ENCODE measurements at places on chromosomes 7 and 10.

- no peak for DNase-seq
Measured at GRCh38 chr7:137760111-137760510, 86.7 kb downstream of the DGKI start.

GRCh38 chr10:26372513-26373354 is 65.4 kb upstream of the APBB1IP start:
- no peak for DNase-seq

DNA sequence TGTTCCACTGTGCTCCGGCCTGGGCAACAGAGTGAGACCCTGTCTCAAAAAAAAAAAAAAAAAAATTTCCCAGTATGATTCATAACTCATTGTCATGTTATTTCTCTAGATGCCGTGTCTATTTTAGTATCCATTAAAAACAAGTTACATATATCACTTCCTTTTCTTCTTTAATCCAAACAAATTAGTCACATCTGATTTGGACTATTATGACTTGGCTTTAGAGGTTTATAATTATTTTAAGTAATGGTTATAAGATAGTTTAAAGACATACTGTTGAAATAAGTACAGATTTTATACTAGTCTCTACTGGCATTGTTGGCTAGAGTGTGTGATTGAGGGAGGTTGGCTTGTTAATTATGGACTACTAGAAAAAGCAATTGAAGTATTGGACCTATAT is 53.3 kb downstream of the ZMYND11 start:
- no peak for DNase-seq

DNA sequence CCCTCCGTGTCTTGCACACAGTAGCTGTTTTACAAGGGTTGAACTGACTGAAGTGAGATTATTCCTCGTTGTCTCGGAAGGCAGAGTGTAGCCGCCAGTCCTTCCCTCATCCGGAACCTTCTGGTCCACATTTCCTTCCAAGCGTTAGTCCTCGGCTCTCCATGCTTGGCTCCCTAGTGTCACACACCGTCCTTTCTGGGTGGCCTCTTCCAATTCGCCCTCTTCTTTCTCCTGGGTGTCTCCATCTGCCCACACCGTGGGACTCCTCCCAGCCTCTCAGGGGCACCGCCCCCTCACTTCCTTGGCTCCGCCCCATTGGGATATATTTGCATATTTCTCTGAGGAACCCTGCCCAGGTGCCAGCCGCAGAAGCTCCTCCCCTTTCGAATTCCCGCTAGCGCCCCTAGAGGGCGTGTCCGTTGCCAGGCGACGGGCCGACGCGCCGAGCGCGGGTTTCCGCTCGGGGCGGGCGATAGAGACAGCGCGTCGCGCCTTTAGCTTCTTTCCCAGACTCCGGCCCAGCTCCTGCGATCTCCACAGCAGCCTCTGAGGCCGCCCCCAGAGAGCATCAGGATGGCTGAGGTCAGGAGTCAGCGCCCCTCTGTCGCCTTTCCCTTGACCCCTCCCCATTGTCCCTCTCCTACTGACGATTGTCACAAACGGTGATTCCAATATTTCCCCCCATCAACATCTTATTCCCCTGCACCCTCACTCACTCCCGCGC is at the start of gene CFAP58:
Gene CFAP58, plus strand, starts transcription at position 509 of the 724 bp plus-strand sequence. Its CDS starts 65 bp downstream, at position 574.
- peak; percentile 59 for DNase-seq

- DNase-seq, result no peak
Measured at GRCh38 chr7:142720986-142721385, 28.3 kb upstream of the PRSS1 start.

DNA sequence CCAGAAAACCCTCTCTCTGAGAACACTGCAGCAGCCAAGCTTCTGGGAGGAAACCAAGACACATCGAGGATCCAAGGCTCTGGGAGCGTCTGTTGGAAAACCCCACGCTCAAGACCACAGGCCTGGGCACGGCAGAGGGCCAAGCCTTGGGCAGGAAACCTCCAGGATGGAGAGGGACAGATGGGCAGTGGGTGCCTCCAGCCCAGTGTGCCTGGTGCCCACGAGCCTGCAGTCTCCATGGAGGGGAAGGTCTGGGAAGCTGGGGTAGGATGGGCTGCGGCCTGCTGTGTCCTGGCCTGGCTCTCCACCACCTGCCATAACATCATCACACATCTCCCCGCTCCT is 96.1 kb downstream of the FAM53B start:
- DNase-seq, result no peak

- no peak for DNase-seq
Measured at GRCh38 chr10:89283025-89283935, 18.6 kb upstream of the IFIT2 start.

- no peak for DNase-seq
Measured at GRCh38 chr7:128389085-128389617, 20.6 kb downstream of the IMPDH1 start.

GRCh38 chr10:102713539-102713813 is 721 bp downstream of the ARL3 start:
- DNase-seq, result peak; percentile 48

DNA sequence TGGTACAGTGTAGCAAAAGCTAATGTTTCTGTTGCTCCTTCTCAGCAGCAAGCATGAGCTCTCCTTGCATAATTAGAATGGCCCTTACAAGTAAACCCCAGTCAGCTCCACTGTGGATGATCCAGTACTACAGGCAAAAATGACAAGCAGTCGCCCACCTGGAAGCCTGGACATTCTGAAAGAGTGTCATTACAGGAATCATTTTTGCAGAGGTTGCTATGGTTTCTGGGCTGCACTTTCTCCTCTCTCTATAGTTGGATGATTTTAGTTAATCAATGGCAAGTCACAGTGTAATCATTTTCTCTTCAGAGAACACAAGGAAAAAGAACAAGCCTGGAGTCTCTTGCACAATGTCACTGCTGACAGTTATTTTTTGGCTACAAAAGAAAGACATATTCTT is 102.9 kb upstream of the MYO3A start:
- DNase-seq, result no peak

- no peak for DNase-seq
Measured at GRCh38 chr10:120421250-120421649, 35.8 kb upstream of the PLPP4 start.

- no peak for DNase-seq
Measured at GRCh38 chr7:979151-979550, 3.8 kb upstream of the COX19 start.

DNA sequence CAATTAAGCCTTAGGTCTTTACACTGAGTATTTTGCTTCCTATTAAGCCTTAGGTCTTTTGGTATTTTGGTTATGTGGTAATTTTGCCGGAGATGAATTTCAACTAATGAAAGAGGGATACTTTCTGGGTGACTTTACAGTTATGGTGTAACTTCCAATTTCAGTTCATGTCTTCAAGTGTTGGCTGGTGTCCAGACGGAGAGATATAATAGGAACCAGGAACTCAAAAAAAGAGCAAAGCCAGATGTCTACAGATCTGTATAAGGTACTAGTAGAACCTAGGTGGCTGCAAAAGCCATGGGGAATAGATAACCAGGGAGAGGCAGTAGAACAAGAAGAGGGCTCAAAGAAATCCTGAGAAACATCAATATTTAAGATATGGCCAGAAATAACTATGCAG is 12.3 kb downstream of the ERCC6 start:
- no peak for DNase-seq

DNA sequence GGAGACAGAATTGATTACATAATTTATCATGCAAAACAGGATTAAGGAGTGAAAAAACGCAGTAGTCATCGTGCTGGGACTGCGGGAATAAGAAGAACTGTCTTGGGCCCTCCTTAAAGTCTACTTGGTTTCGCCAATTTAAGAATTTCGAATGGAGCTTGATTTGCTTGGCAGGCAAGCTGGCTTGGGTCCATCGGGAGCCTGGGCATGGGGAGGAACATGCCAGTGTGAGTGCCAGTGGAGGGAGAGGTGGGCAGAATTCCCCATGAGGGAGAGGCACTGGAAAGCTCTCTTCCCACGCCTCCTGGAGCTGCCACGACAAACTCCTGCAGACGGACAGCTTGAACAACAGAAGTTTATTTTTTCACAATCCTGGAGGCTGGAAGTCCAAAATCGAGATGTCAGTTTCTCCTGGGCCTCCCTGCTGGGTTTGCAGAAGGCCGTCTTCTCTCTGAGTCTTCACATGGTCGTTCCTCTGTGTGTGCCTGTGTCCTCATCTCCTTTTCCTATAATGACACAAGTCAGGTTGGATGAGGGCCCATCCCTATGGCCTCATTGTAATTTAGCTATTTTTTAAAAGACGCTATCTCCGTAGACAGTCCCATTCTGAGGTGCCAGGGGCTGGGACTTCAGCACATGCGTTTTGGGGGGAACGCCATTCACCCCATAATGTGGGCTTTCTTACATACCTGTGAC is 528.7 kb upstream of the DPP6 start:
- no peak for DNase-seq

DNA sequence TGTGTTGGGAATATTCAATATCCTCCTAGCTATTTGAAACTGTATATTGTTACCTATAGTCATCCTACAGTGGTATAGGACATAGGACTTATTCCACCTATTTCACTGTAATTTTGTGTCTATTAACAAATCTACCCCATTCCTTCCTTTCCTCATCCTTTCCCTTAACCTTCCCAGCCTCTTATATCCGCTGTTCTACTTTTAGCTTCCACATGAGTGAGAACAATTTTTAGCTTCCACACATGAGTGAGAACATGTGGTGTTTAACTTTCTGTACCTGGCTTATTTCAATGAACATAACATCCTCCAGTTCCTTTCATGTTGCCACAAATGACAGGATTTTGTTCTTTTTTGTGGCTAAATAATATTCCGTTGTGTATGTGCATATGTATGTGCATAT is 95.9 kb upstream of the FGL2 start:
- DNase-seq, result no peak

GRCh38 chr10:65342245-65342644 is 1583.6 kb upstream of the LRRTM3 start:
- no peak for DNase-seq

- DNase-seq, result no peak
Measured at GRCh38 chr7:83267141-83267631, 104.5 kb upstream of the PCLO start.

DNA sequence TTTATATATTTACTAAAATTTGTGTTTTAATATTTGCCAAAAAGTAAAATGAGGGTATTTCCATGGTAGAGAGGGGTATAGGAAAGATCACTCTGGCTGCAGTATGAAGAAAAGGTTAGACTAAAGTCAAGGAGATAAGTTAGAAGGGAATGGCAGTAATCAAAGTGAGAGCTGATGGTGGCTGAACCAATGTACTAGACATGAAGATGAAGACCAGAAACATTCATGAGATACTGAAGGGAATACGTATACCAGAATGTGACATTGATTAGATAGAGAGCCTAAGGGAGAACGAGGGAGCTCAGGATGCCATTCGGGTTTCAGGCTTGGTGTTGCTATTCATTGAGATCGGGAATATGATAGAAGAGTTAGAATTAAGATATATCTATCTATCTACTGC is 7.8 kb downstream of the ZNF713 start:
- no peak for DNase-seq

DNA sequence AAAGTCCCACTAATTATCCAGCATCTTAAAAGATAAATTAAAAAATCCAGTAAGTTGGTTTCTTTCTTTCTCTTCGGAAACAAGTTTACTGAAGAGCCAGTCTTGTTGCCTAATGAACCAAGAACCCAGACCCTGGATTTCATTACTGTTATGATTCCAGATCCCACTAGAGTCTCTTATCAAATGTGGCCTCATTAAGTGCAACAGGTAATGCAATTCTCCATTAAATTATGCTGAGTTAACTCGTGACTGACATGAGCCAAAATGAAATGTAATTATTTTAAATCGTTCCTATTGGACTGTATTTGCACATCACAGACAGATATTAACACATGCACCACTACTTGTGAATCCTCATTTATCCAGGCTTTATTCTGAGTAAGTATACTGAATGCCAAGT is 115.6 kb downstream of the NXPH1 start:
- DNase-seq, result no peak

GRCh38 chr7:36642010-36642409 is 82.3 kb downstream of the AOAH start:
- no peak for DNase-seq

DNA sequence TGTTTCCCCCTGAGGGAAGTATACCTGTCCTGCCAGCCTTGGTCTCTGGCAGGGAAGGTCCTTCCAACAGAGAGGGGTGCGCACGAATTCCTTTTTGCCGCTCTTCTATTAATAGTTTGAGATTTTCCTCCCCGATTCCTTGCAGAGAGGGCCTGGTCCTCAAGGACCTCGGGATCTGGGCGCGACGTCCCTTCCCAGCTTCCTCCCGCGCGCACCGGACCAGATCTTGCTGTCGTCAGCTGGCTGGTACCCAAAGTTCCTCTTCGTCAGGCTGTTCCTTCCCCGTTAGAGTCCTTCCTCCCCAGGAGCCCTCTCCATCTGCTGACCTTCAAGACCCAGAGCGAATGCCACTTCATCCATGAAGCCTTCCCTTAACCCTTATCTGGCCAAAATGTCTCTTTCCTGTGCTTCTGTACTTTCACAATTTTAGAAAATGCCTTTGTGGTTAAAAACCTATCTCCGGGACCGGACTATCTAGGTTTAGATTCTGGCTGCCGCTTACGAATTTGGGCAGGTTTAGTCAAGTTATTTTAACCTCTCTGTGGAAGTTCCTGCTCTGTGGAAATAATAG is 851 bp upstream of the GOT1 start:
- no peak for DNase-seq

GRCh38 chr10:133457100-133457841 is 3.5 kb downstream of the SCART1 start:
- no peak for DNase-seq

GRCh38 chr7:44376429-44377133 is 51.2 kb upstream of the CAMK2B start:
- DNase-seq, result no peak

GRCh38 chr10:83824099-83824498 is 315.2 kb upstream of the GHITM start:
- no peak for DNase-seq

- DNase-seq, result no peak
Measured at GRCh38 chr7:32200646-32201045, 130.4 kb upstream of the PDE1C start.

GRCh38 chr10:61028861-61029361 is 84.9 kb upstream of the RHOBTB1 start:
- DNase-seq, result no peak

GRCh38 chr7:84512055-84512454 is 317.5 kb upstream of the SEMA3A start:
- no peak for DNase-seq

- no peak for DNase-seq
Measured at GRCh38 chr7:140888087-140888486, 36.6 kb downstream of the BRAF start.

Measured in GM19239 (cell line).